Tibial nerve (tissue), 4 donors: ENCODE measurements at places on chromosomes 7 and 10. TPM values are rescaled to one million over a fixed set of nuclear protein-coding genes. Genes with fewer than 3 reads are reported as not detected.

Gene TRIL
- 2.8 TPM for total RNA-seq

Gene AGAP5
- 8.8 TPM for total RNA-seq

Gene RAMP3
- 108 TPM for total RNA-seq

Gene MLXIPL
- total RNA-seq = 16.2 TPM

Gene RINT1
- total RNA-seq = 12.9 TPM

DNA sequence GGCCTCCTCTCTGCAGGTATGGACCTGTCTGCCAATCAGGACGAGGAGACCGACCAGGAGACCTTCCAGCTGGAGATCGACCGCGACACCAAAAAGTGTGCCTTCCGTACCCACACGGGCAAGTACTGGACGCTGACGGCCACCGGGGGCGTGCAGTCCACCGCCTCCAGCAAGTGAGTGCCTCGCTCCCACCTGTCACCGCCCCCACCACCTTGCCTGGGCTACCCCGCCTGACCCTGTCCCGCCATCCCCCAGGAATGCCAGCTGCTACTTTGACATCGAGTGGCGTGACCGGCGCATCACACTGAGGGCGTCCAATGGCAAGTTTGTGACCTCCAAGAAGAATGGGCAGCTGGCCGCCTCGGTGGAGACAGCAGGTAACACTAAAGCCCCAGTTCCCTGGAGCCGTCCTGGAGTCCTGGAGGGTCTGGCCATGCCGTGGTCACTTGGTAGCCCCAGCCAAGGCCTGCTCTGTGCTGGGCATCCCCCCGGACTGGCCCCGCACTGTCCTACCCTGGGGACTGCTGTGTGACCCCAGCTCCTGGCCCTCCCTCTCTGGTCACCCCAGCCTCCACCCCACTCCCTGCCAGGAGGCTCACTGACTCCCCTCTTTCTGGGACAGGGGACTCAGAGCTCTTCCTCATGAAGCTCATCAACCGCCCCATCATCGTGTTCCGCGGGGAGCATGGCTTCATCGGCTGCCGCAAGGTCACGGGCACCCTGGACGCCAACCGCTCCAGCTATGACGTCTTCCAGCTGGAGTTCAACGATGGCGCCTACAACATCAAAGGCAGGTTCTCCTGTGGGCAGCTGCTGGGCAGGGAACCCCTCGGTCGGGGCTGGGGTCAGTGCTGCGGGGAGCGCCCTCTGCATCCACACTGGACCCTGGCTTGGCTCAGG lies 178.0 kb downstream of the RNF216 start:
- H3K27ac ChIP-seq = no peak overlapping the region
- H3K27me3 ChIP-seq = no peaks in the 10 kb centered on the region
- DNase-seq = no peak
- H3K4me1 ChIP-seq = peaks cover 5% of the 10 kb centered on the region
- H3K4me3 ChIP-seq = no peak overlapping the region

DNA sequence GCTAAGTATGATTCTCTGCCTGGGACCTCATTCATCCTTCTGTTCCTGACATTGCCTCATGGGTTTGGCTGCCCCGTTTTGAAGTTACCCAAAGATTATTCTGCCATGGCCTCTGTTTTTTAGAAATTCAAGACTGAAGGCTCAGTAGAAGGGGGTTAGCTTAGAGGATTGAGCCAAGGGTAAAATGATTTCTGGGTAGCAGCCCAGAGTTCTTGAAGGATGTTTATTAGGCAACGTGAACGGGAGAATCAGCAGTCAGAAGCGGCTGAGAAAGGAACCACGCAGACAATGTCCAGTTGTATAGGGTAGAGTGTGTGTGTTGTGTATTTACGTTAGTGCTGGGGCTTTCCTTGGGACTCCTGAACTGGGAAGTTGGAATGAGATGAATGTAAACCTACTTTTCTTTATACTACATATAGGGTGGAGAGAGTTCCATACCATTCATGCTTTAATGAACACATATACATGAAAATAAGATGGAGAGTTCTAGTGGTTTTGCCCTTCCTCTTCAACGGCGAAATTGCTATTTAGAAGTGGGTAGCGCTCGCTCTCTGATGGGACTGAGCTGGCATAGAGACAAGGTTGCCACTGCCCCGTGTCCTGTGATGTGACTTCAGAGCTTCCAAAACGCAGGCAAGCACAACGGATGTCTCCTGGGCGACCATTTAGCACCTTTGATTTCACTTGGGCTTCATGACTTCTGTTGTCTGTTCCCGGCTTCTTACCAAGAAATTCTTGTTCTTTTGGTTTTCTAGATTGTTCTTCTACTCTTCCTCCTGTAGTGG lies 35.0 kb upstream of the IL15RA start:
- H3K27ac ChIP-seq = no peak overlapping the region
- H3K4me1 ChIP-seq = no peaks in the 10 kb centered on the region
- H3K4me3 ChIP-seq = no peak overlapping the region
- no peak for DNase-seq
- no peaks in the 10 kb centered on the region for H3K27me3 ChIP-seq

GRCh38 chr10:35130663-35131062 lies 4.0 kb downstream of the CREM start:
- DNase-seq = no peak
- peaks cover 40% of the 10 kb centered on the region for H3K4me1 ChIP-seq
- no peaks in the 10 kb centered on the region for H3K27me3 ChIP-seq
- H3K36me3 ChIP-seq = no peaks in the 10 kb centered on the region
- H3K27ac ChIP-seq = no peak overlapping the region

- no peaks in the 10 kb centered on the region for H3K36me3 ChIP-seq
- H3K27ac ChIP-seq = peak overlapping the region; percentile 73
- no peaks in the 10 kb centered on the region for H3K27me3 ChIP-seq
Measured at GRCh38 chr10:119413093-119413453, 129.4 kb downstream of the RGS10 start.

GRCh38 chr7:111438369-111439289 lies 123.7 kb downstream of the IMMP2L start:
- H3K27ac ChIP-seq = no peak overlapping the region
- H3K27me3 ChIP-seq = no peaks in the 10 kb centered on the region
- no peak overlapping the region for H3K4me3 ChIP-seq
- H3K36me3 ChIP-seq = no peaks in the 10 kb centered on the region
- no peak for DNase-seq
- no peaks in the 10 kb centered on the region for H3K4me1 ChIP-seq

GRCh38 chr7:155578016-155578415 lies 31.7 kb upstream of the CNPY1 start:
- H3K4me1 ChIP-seq = no peaks in the 10 kb centered on the region
- H3K27me3 ChIP-seq = no peaks in the 10 kb centered on the region
- no peaks in the 10 kb centered on the region for H3K36me3 ChIP-seq
- no peak overlapping the region for H3K27ac ChIP-seq

DNA sequence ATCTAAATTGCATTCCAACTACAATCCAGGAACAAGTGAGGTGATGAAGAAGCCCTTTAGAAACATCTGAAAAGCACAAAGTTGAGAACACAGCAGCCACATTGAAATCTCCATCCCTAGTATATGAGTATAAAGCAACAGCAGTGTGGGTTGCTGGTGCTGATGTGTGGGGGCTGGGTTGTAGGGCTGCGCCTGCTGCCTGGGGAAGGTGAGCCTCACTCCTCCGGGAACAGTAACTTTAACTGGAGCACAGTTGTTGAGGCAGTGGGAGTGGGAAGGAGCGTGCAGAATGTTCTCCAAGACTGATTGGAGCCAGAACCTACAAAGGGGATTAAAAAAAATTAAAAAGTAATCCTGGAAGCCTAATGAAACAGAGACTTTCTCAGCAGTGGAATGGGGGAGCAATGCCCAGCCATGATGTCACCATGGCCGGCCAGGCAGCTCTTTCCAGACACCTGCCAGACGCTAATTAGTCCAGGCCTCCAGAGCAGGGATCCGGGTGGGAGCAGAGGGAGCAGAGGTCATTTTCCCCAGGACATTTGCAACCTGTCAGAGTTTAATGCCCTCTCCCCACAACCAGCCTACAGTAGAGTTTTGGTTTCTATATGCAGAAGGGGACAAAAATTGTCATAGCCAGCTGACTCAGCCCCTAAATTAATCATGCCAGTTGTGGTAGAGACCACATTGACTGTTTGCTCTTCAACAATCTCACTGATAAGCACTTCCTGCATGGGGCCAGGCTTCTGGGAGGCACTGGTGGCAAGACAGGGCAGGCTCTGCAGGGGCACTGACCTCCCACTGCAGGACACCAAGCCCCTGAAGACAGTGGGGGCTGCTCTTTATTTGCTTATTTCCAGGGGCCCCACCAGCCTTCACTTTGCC lies 133.0 kb upstream of the ZNF32 start:
- H3K4me3 ChIP-seq = no peak overlapping the region
- no peak for DNase-seq
- H3K27ac ChIP-seq = no peak overlapping the region
- no peaks in the 10 kb centered on the region for H3K27me3 ChIP-seq

GRCh38 chr10:30027057-30028005 lies 32.1 kb downstream of the JCAD start:
- DNase-seq = no peak
- H3K4me1 ChIP-seq = peaks cover 5% of the 10 kb centered on the region
- no peaks in the 10 kb centered on the region for H3K36me3 ChIP-seq
- H3K27me3 ChIP-seq = no peaks in the 10 kb centered on the region
- no peak overlapping the region for H3K4me3 ChIP-seq

- no peaks in the 10 kb centered on the region for H3K27me3 ChIP-seq
- H3K4me1 ChIP-seq = no peaks in the 10 kb centered on the region
- no peak overlapping the region for H3K4me3 ChIP-seq
- DNase-seq = peak; percentile 24
- no peak overlapping the region for H3K27ac ChIP-seq
Measured at GRCh38 chr7:135678612-135679575, 16.6 kb downstream of the STMP1 start.

- H3K27ac ChIP-seq = peak overlapping the region; percentile 92
- no peaks in the 10 kb centered on the region for H3K36me3 ChIP-seq
- DNase-seq = no peak
- H3K4me1 ChIP-seq = peaks cover 40% of the 10 kb centered on the region
- H3K4me3 ChIP-seq = no peak overlapping the region
- no peaks in the 10 kb centered on the region for H3K27me3 ChIP-seq
Measured at GRCh38 chr10:3803295-3803926, 18.4 kb upstream of the KLF6 start.

GRCh38 chr10:119166118-119166500 lies 595 bp upstream of the SFXN4 start:
- no peak for DNase-seq
- H3K4me3 ChIP-seq = peak overlapping the region; percentile 81
- no peaks in the 10 kb centered on the region for H3K36me3 ChIP-seq
- no peaks in the 10 kb centered on the region for H3K27me3 ChIP-seq
- H3K27ac ChIP-seq = peak overlapping the region; percentile 98

- H3K4me3 ChIP-seq = no peak overlapping the region
- H3K4me1 ChIP-seq = no peaks in the 10 kb centered on the region
- H3K27me3 ChIP-seq = no peaks in the 10 kb centered on the region
- H3K27ac ChIP-seq = no peak overlapping the region
- no peak for DNase-seq
- H3K36me3 ChIP-seq = no peaks in the 10 kb centered on the region
Measured at GRCh38 chr7:137753948-137754851, 92.6 kb downstream of the DGKI start.

DNA sequence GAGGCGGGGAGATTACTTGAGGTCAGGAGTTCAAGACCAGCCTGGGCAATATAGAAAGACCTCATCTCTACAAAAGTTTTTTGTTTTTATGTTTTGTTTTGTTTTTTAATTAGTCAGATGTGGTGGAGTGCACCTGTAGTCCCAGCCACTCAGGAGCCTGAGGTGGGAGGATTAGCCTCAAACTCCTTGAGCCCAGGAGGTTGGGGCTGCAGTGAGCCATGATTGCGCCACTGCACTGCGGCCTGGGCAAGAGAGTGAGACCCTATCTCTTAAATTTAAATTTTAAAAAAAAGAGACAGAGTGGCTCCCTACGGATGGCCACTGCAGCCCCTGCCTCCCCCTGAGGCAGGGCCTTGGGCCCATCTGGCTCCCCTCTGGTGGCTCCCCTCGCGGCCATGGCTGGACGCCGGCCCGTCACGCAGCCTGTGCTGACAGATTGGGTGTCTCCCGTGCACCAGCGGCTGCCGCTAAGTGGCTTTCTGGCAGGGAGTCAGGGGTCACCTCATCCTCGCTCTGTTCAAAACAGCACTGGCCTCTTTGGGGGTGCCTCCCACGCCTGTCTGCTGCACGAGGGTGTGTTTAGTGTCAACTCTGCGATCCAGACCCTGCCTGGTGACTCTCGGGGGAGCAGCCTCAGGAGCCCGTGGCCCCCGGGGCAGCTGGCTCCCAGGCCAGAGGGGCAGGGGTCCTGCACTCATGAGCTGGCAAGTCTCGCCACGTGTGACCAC lies 44.4 kb upstream of the ELN start:
- no peak for DNase-seq
- no peaks in the 10 kb centered on the region for H3K27me3 ChIP-seq
- H3K27ac ChIP-seq = no peak overlapping the region
- H3K4me1 ChIP-seq = peaks cover 47% of the 10 kb centered on the region
- no peak overlapping the region for H3K4me3 ChIP-seq
- H3K36me3 ChIP-seq = no peaks in the 10 kb centered on the region

GRCh38 chr7:132485136-132485535 lies 91.1 kb downstream of the PLXNA4 start:
- no peak for DNase-seq
- H3K36me3 ChIP-seq = no peaks in the 10 kb centered on the region
- H3K4me3 ChIP-seq = no peak overlapping the region
- peaks cover 30% of the 10 kb centered on the region for H3K4me1 ChIP-seq

- H3K27ac ChIP-seq = no peak overlapping the region
- DNase-seq = no peak
- H3K27me3 ChIP-seq = no peaks in the 10 kb centered on the region
- no peaks in the 10 kb centered on the region for H3K36me3 ChIP-seq
- no peak overlapping the region for H3K4me3 ChIP-seq
- no peaks in the 10 kb centered on the region for H3K4me1 ChIP-seq
Measured at GRCh38 chr7:123096976-123097375, 101.5 kb upstream of the TAS2R16 start.

- no peak for DNase-seq
- no peaks in the 10 kb centered on the region for H3K4me1 ChIP-seq
- H3K4me3 ChIP-seq = no peak overlapping the region
- no peaks in the 10 kb centered on the region for H3K27me3 ChIP-seq
Measured at GRCh38 chr10:111650088-111650487, 533.5 kb downstream of the GPAM start.

- peaks cover 3% of the 10 kb centered on the region for H3K36me3 ChIP-seq
- H3K27ac ChIP-seq = no peak overlapping the region
- no peaks in the 10 kb centered on the region for H3K27me3 ChIP-seq
- no peaks in the 10 kb centered on the region for H3K4me1 ChIP-seq
Measured at GRCh38 chr7:107404740-107405537, 64.9 kb upstream of the GPR22 start.

DNA sequence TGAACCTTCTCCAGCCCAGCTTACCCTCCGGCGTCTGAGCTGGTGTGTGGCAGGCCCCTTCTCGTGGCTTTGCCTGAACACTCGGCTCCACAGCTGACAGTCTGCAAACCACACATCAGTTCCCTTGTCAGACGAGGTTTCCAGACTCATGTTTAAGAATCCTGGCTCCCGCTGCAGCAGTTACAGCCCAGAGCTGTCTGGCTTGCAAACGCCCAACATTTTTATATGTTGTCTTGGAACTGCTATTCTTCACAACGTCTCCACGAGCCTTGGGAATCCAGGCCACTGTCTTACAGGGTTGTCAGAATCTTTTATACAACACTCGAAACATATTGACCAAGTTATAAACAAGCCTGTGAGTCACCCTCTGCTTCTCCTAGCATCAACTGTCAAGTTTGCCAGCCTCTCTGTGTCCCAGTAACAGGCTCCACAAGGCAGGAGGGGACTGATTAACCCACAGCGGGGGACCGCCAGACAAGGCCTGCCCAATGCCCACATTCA lies 68.1 kb downstream of the TNS3 start:
- peaks cover 69% of the 10 kb centered on the region for H3K4me1 ChIP-seq
- no peak for DNase-seq
- no peak overlapping the region for H3K4me3 ChIP-seq
- no peaks in the 10 kb centered on the region for H3K36me3 ChIP-seq
- H3K27me3 ChIP-seq = no peaks in the 10 kb centered on the region

GRCh38 chr10:16941870-16942269 lies 124.6 kb upstream of the RSU1 start:
- H3K27ac ChIP-seq = no peak overlapping the region
- no peaks in the 10 kb centered on the region for H3K27me3 ChIP-seq
- no peak for DNase-seq
- no peaks in the 10 kb centered on the region for H3K36me3 ChIP-seq
- peaks cover 37% of the 10 kb centered on the region for H3K4me1 ChIP-seq
- no peak overlapping the region for H3K4me3 ChIP-seq
